ENCODE measurements at places on chromosomes 6 and 20. TPM values are rescaled to one million over a fixed set of nuclear protein-coding genes. Genes with fewer than 3 reads are reported as not detected.

FGD2 gene
- total RNA-seq: not detected

CRISP3 gene
- total RNA-seq: not detected

BIRC7 gene
- total RNA-seq: not detected

GFOD1 gene
- 37.3 TPM for total RNA-seq

TREML1 gene
- total RNA-seq: 0.83 TPM

SNAI1 gene
- not detected for total RNA-seq

TFAP2D gene
- not detected for total RNA-seq

SPTLC3 gene
- total RNA-seq: 12.5 TPM

PACSIN1 gene
- total RNA-seq: not detected

FARS2 gene
- 32.2 TPM for total RNA-seq

GJA10 gene
- total RNA-seq: not detected

DEFB118 gene
- not detected for total RNA-seq

HLA-DMB gene
- not detected for total RNA-seq

ZSCAN23 gene
- total RNA-seq: 3.6 TPM

HTR1E gene
- total RNA-seq: not detected

RNF144B gene
- total RNA-seq: 47.4 TPM

SLC22A2 gene
- total RNA-seq: not detected

EPPIN gene
- total RNA-seq: not detected

ESR1 gene
- total RNA-seq: 0.33 TPM

ERVFRD-1 gene
- total RNA-seq: not detected
